ENCODE measurements at places on chromosomes 3 and 15.

GRCh38 chr15:30940359-30940758 lies 36.6 kb downstream of the FAN1 start:
- peaks cover 37% of the 10 kb centered on the region for H3K36me3 ChIP-seq
- no peak overlapping the region for H3K27ac ChIP-seq
- no peaks in the 10 kb centered on the region for H3K4me1 ChIP-seq
- DNase-seq = no peak

GRCh38 chr3:188627652-188628051 lies 473.7 kb downstream of the LPP start:
- DNase-seq = no peak
- no peaks in the 10 kb centered on the region for H3K27me3 ChIP-seq
- H3K36me3 ChIP-seq = no peaks in the 10 kb centered on the region

GRCh38 chr3:184375747-184376461 lies 2.1 kb downstream of the THPO start:
- H3K27me3 ChIP-seq = no peaks in the 10 kb centered on the region
- DNase-seq = no peak
- no peak overlapping the region for H3K4me3 ChIP-seq
- no peaks in the 10 kb centered on the region for H3K36me3 ChIP-seq
- H3K27ac ChIP-seq = no peak overlapping the region

DNA sequence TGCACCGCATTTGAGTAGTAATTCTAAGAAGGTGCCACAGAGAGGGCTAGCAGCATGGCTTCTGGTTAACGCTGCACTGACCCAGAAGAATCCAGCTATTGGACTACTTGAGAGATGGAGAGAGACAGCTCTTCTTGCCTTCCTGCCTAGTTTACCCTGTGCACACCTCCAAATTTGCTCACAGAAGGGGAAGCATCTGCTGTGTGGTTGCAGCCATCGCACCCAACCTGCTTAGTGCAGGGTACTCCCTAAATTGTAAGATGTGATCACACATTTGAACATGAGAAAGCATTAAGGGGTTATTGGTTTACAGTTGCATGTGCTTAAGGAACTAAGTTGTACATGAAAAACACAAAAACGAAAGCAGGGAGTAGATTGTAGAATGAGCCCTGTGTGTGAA lies 122.1 kb downstream of the FOXB1 start:
- peaks cover 3% of the 10 kb centered on the region for H3K4me1 ChIP-seq
- no peak overlapping the region for H3K4me3 ChIP-seq
- no peak for DNase-seq
- no peak overlapping the region for H3K27ac ChIP-seq
- no peaks in the 10 kb centered on the region for H3K27me3 ChIP-seq

DNA sequence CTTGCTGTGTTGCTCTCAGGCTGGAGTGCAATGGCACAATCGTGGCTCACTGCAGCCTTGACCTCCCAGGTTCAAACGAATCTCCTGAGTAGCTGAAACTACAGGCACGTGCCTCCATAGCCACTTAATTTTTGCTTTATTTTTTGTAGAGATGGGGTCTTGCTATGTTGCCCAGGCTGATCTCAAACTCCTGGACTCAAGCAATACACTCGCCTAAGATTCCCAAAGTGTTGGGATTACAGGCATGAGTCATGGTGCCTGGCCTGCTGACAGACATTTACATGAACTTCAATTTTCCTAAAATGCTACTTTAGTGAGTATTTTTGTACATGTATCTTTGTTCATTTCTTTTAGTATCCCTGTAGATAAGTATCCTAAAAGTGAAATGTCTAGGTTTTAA lies 132.3 kb downstream of the SUCLG2 start:
- no peak for DNase-seq
- no peak overlapping the region for H3K27ac ChIP-seq
- no peak overlapping the region for H3K4me3 ChIP-seq
- peaks cover 49% of the 10 kb centered on the region for H3K36me3 ChIP-seq

- H3K27ac ChIP-seq = no peak overlapping the region
- peaks cover 7% of the 10 kb centered on the region for H3K4me1 ChIP-seq
- H3K4me3 ChIP-seq = no peak overlapping the region
- H3K36me3 ChIP-seq = peaks cover 41% of the 10 kb centered on the region
- DNase-seq = no peak
Observed at GRCh38 chr3:44914936-44915335, 40.5 kb downstream of the TGM4 start.

DNA sequence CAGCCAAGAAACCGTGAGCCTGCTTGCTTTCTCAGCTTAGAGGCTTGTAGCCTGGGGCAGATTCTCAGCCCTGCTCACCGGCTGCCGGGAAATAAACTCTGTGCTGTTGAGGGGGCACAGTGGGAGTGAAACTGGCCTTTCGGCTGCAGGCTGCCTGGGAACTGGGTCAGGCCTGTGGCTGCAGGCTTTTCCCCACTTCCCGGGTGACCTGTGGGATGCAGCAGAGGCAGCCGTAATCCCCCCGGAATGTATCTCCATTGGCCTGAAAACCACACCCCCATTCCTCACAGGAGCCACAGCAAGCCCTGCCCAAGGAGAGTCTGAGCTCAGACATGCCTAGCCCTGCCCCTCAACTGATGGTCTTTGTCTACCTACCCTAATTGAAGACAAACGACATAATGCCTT lies 110.9 kb downstream of the STXBP5L start:
- no peaks in the 10 kb centered on the region for H3K27me3 ChIP-seq
- H3K36me3 ChIP-seq = no peaks in the 10 kb centered on the region
- H3K4me1 ChIP-seq = no peaks in the 10 kb centered on the region
- DNase-seq = no peak
- H3K27ac ChIP-seq = no peak overlapping the region
- H3K4me3 ChIP-seq = no peak overlapping the region

DNA sequence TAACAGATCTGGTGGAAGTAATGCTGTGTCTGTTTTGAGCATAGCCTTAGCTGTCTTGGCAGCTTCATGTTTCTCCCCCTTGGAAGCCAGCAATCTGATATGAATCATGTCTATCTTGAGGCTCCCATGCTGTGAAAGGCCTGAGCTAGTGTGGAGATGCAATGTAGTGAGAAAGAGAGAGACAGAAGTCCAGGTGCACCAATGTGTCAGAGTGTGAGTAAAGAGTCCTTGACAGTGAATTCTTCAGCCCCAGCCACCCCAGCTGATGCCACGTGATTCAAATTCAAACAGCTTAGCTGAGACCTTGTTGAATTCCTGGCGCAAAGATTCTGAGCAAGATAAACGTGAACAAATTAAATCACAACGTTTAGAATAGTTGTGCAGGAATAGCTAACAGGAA lies 704.2 kb downstream of the EDEM1 start:
- no peaks in the 10 kb centered on the region for H3K36me3 ChIP-seq
- H3K4me1 ChIP-seq = no peaks in the 10 kb centered on the region
- H3K4me3 ChIP-seq = no peak overlapping the region
- no peaks in the 10 kb centered on the region for H3K27me3 ChIP-seq
- H3K27ac ChIP-seq = no peak overlapping the region

DNA sequence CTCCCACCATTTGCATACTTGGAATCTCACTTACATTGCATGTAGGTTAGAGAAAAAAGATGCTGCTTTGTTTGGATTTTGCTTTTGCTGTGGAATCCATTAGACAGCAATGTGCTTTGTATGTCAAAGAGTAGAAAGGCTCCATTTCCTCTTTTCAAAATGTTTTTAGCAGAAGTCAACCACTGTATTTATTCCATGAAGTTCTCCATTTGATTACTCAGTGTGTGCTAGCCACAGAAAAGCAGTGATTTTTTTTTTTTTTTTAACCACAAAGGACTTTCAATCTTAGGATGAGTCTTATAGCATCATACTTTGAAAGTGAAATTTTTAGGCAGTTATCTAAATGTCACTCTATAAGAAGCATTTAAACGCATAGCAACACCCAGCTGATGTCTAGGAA lies 285.0 kb upstream of the ADAMTS9 start:
- peaks cover 7% of the 10 kb centered on the region for H3K4me1 ChIP-seq
- DNase-seq = no peak
- no peak overlapping the region for H3K27ac ChIP-seq
- no peaks in the 10 kb centered on the region for H3K27me3 ChIP-seq
- H3K36me3 ChIP-seq = no peaks in the 10 kb centered on the region

GRCh38 chr3:179268400-179269051 lies 17.6 kb upstream of the KCNMB3 start:
- H3K27ac ChIP-seq = no peak overlapping the region
- H3K27me3 ChIP-seq = no peaks in the 10 kb centered on the region
- DNase-seq = no peak
- no peaks in the 10 kb centered on the region for H3K36me3 ChIP-seq
- no peak overlapping the region for H3K4me3 ChIP-seq

GRCh38 chr3:172511783-172512762 lies 11.2 kb downstream of the TNFSF10 start:
- H3K27ac ChIP-seq = peak overlapping the region; percentile 62
- H3K27me3 ChIP-seq = no peaks in the 10 kb centered on the region
- peaks cover 9% of the 10 kb centered on the region for H3K36me3 ChIP-seq
- DNase-seq = peak; percentile 3
- H3K4me3 ChIP-seq = no peak overlapping the region
- H3K4me1 ChIP-seq = peaks cover 20% of the 10 kb centered on the region

GRCh38 chr3:170256597-170256996 lies 34.4 kb downstream of the PRKCI start:
- no peak overlapping the region for H3K4me3 ChIP-seq
- H3K27ac ChIP-seq = no peak overlapping the region

Data from esophagus squamous epithelium (tissue), 5 donors.